Stimulated activated CD4-positive, alpha-beta T cell treated with anti-CD3 and anti-CD28 coated beads, TNF-alpha, amount 100 ng/mL, for 1 hour (primary cell): ENCODE measurements at places on chromosomes 7 and 10.

DNA sequence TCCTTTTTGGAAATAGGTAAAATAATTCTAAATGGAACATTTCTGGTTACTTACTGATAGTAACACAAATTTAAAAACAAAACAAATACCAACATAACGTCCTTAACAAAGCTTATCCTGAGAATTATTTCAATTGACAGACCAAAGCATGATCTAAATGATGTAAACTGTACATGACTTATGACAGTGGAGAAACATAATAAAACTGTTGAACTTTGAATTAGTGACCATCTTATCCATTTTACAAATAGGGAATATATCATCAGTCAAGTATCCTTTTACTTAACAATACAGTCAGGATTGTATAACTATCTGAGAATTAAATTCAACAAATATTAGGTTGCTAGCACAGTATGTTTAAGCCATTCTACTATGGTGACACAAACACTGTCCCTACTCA is 2.4 kb downstream of the IPMK start:
- no peak for DNase-seq

DNA sequence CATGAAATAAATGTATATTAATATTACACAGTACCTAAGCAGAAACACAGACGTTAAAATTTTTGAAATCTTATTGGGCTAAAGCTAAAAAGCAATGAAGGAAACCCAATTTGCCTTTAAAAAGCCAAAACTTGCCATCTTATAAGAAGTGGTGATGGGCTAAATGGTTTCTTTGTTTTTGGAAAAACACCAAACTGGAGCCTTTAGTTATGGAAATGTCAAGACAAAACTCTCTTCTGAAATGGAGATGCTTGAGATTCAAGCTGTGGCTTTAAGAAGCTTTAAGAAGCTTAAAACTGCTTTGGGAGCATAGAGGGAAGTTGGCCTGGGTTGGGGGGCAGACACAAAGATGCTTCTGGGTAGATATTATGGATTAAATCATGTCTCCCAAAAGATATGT is 277.0 kb downstream of the GFRA1 start:
- no peak for DNase-seq

- DNase-seq, result no peak
These were observed 451 bp downstream of the SRRT start for GRCh38 chr7:100875356-100875751.

GRCh38 chr10:17236468-17237148 is 8.6 kb downstream of the VIM start:
- no peak for DNase-seq

DNA sequence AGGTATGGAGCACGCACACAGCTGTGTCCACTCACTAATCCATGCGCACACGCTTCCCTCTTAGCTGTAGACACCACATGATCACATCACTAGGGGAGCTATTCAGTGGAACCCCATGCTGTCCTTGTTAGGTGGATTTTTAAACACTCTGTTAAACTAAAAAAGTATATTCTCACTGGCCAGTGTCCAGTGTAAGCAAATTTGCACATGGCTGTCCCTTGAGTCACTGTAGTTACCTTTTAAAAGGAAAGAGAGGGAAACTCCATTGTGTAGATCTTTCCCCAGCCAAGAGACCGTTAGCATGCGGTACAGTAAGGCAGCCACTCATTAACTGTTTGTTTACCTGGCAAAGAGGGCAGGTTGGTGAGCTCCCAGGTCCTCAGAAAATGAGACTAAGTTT is 81.6 kb upstream of the INSYN2A start:
- DNase-seq, result no peak

DNA sequence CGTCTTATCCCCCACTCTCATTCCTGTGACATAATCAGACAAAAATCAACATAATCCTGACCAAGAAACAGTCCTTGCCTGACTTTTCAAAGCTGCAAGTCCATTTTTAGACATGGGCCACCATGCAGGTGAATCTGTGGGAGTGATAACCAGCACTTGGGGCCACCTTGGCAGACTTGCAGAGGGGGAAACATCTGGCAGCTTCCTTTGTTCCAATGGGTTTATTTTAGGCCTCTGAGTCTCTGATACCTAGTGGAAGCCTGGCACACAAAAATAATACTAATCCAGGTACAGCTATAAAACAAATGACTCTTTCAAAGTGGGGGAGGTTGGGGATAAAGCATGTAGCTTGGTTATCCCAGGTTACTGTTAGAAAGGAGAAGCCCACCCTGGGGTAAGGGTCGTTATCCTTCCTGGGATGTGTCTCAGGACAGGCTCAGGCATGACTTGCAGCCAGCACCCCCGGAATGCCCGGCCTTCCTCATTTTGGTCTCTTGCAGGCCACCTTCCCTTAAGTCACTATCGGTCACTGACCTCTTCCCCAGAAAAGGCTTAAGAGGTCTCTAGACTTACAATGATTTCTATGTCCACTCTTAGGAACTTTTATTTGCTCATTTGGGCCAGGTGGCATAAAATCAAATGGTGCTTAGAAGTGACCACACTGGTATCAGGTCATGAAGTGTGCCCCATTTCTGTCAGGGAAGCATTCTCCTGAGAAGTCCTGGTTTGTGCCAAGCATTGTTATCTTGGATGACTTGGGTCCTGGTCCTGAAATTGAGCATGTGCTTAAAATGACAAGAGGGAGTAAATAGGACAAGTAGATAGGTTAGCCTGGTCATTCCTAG is 37.6 kb downstream of the EEPD1 start:
- DNase-seq, result no peak

GRCh38 chr7:147658392-147658967 is 932.1 kb upstream of the C7orf33 start:
- DNase-seq, result no peak

DNA sequence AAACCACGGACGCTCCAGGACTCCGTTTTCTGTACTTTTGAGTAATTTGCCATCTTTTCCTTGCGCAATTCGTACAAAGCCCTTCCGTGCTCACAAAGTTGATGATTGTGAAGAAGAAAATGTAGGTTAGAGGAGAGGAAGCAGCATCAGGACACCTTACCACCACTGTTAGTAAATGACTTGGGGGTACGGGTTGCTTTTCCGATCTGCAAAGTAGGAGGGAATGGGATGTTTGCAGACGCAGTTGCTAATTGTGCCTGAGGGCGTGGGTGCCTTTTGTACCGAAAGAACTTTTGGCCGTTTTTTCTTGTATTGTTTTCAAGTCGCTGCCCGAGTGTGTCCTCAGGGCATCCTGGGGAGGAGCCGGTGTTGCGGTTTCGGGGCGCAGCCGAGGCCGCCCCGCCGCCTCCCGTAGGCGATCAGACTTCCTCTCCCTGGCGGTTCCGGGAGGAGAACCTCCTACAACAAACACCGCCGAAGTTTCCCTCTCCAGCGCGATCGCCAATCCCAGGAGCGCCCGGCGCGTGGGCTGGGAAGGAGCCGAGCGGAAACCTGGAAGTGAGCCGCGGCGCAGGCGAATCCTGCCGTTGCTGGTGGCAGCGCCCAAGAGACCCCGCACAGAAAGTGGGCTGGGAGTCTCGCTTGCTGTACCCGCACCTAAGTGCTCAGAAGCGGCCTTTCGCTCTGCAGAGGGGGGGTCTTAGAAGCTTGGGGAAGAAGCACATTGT is 1.0 kb downstream of the PRR15 start:
- no peak for DNase-seq

DNA sequence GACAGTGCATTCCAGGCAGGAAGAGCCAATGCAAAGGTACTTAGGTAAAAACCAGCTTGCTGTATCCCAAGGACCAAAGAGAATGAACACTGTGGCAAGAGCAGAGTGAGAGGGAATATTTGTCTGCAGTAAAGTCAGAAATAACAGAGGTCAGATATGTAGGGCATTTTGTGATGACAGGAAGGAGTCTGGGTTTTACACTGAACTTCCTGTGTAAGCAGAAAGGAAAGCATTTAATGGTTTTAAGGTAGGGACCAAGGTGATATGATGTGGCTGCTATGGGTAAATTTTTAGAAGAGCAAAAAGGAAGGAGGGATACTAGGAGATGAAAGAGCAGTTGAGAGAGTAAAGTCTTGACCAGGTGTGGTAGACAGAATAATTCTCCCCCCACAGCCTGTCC is 10.1 kb downstream of the ABCB1 start:
- no peak for DNase-seq

GRCh38 chr10:43216931-43217562 is 49.8 kb downstream of the RASGEF1A start:
- no peak for DNase-seq

DNA sequence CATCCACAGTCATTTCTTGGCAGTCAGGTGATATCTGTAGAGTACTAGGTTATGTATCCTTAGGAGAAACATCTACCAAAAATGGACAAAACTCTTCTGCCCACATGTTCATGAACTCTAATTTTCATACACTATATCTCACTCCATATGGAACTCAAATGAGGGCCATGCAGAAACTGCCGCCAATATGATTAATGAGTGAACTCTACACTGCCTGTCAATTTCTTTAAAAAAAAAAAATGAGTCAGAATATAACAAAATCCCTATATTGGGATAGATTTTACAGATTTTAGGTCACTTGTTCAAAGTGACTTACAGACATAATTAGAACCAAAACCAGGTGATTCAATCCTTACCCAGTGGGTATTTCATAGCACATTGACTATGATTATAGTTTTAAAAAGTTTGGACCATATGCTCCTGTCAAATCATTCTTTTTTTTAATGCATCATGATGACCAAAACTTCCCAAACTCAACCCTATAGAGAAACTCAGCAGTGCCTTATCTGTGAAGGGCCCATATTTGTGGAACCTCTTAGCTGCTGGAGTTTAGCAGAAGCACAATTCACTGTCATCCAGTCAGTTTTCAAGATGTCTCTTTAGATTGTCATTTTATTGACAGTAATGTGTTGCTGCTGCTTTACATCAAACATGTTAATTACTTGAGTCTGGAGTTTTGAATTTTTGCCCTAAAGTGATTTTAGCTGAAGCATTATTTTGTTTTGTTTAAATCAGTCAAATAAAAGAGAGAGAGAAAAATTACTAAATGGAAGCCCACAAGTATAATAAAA is 11.1 kb downstream of the LRRN3 start:
- no peak for DNase-seq

- no peak for DNase-seq
These were observed 87.4 kb upstream of the PIP4K2A start for GRCh38 chr10:22801785-22802184.

DNA sequence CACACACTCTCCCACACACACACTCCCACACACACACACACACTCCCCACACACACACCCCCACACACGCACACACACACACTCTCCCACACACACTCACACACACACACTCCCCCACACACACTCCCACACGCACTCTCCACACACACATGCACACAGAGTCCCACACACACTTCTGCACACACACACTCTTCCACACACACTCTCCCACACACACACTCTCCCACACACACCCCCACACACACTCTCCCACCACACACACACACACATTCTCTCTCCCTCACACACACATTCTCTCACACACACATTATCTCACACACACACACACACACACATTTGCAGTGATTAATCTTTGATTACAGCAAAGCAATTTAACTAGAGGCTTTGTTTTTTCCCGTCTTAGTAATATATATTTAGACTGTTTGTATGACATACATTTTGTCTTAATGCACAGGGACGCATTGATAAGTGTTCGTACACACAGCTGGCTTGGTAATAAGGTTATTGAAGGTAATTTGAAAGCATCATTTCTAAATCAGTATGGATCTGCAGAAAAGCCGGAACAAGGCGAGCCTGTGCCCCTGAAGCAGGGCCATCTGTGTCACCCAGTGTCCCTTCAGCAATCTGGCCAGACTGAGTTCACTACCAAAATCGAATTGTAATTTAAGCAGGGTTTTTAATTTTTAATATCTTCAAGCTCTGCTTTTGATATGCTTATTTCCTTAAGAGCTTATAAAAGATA is 69.9 kb upstream of the SH2B2 start:
- DNase-seq, result no peak

DNA sequence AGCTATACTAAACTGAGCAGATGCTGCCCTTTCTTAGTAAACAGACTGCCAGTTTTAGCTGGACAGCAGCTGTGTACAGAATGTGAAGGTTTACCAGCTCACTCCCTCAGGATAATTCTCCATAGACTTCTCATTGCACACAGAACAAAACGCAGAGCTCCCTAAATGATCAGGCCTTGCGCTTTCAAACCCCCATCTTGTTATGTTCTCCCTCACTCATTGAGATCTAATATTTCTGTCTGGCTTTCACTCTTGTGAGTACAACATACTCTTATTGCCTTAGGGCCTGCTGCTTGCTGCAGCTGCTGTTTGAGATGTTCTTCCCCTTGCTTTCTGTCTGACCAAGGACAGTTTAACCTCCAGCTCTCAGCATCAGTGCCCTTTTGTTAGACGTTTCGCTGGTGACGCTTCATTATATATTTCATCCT is 17.3 kb downstream of the VWDE start:
- no peak for DNase-seq
